ENCODE measurements at places on chromosomes 12 and 14.
A peak's percentile ranks its signal among the peaks of the same experiment; 100 is the strongest.

DNA sequence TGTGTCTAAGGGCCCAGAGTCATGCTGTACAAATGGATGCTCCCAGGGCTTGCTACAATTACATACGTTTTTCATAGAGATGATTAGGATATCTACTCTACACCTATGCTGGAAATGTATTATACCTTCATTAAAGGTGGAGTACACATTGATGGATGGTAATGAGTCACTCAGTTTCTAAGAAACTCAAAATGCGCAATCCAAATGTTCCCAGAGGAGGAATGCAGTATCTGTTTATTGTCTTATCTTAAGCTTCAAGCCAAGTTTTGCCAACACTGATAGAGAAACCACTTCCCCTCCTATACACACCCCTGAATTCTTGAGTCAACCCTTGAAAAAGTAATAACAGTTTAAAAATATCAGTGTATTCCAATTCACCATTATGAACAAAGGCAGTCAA is 266.6 kb upstream of the FAR2 start:
- DNase-seq: peak; percentile 4

GRCh38 chr12:80553316-80553715 is 109.3 kb downstream of the PTPRQ start:
- no peak for DNase-seq

- peak; percentile 46 for DNase-seq
These were observed 117.9 kb upstream of the PRB2 start for GRCh38 chr12:11513288-11513687.

DNA sequence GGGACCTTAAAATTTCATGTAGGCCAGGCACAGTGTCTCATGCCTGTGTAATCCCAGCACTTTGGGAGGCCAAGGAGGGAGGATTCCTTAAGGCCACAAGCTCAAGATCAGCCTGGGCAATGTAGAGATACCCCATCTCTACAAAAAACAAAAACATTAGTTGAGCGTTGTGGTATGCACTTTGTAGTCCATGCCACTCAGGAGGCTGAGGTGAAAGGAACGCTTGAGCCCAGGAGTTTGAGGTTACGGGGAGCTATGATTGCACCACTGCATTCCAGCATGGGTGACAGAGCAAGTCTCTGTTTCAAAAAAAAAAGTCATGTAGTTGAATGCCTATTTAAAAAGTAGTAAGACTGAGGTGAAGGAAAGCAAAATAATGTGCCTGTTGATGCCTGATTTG is 83.5 kb downstream of the TTC6 start:
- no peak for DNase-seq

All from mesendoderm (in vitro differentiated cells).